Naive B cell (primary cell): ENCODE measurements at places on chromosomes 3 and 15.
A peak's percentile ranks its signal among the peaks of the same experiment; 100 is the strongest.

DNA sequence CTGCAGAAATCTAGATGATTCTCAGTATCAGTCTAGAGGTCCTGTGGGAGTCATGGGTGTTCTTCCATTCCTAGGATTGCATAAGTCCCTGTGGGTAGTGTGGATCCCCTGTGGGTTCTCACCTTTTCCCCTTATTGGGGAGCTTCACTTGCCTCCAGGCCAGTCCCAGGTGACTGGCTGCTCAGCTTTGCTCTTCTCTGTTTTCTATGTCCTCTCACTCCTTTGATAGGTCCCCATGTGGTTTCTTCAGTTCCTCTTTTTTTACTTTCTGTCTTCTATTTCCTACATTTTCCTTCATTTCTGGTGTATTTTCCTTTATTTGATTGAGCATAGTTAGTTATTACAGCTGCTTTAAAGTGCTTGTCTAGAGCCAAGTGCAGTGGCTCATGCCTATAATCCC lies 10.9 kb downstream of the TEX55 start:
- H3K4me1 ChIP-seq: no peaks in the 10 kb centered on the region
- no peak for DNase-seq
- H3K27ac ChIP-seq: no peak overlapping the region
- H3K4me3 ChIP-seq: no peak overlapping the region
- H3K27me3 ChIP-seq: peaks cover 8% of the 10 kb centered on the region

DNA sequence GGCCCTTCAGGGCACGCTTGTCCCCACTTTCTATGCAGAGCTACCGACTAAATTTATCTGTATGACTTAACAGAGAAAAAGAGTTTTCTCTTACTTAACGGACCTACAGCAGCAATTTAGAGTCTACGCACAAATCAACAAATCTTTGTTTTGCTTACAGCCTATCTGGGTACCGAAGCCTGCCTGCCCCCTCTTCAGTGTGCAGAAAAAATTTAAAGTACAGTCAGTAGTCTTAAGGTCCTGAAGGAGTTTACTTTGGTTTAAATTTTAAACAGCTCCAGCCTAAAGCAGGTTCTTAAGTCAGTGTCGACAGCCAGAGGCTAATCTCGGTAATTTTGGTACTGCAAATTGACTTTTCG lies 570 bp downstream of the SACM1L start:
- peak overlapping the region; percentile 98 for H3K4me3 ChIP-seq
- DNase-seq: no peak
- H3K27me3 ChIP-seq: peaks cover 5% of the 10 kb centered on the region
- peak overlapping the region; percentile 98 for H3K27ac ChIP-seq
- H3K4me1 ChIP-seq: peaks cover 49% of the 10 kb centered on the region
- H3K36me3 ChIP-seq: peaks cover 16% of the 10 kb centered on the region

DNA sequence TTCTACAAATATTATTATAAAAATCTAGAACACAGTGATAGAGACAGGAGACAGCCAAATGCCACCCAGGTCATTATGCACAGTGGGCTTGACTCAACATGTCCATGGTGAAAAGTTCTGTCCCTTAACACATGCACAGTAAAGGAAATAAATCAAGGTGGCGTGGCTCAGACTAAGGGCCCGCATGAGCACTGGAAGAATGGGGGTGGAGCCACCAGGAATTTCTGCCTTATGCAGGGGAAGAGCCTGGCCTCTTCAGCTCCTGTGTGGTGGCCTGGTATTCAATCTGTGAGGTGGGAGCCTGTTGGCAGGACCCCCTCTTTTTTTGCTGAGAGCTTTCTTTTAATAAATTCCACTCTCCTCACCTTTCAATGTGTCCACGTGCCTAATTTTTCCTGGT lies 17.2 kb upstream of the SPG21 start:
- no peaks in the 10 kb centered on the region for H3K27me3 ChIP-seq
- H3K4me1 ChIP-seq: peaks cover 5% of the 10 kb centered on the region
- H3K27ac ChIP-seq: no peak overlapping the region

GRCh38 chr15:48500595-48500994 lies 144.9 kb downstream of the FBN1 start:
- DNase-seq: no peak
- no peaks in the 10 kb centered on the region for H3K36me3 ChIP-seq
- no peak overlapping the region for H3K27ac ChIP-seq
- H3K4me3 ChIP-seq: no peak overlapping the region
- H3K27me3 ChIP-seq: no peaks in the 10 kb centered on the region

- peak within 1 kb of the TSS; percentile 98 for H3K4me3 ChIP-seq
- H3K27me3 ChIP-seq: no peaks in the 10 kb centered on the region
- H3K4me1 ChIP-seq: peaks cover 45% of the 10 kb centered on the region
- DNase-seq: peak; percentile 80
- no peaks in the 10 kb centered on the region for H3K36me3 ChIP-seq
Observed at GRCh38 chr3:16884748-16885592, at the start of gene PLCL2. TSS of gene PLCL2 (plus strand) at chr3:16884955. CDS start at chr3:16885040, 85 bp downstream.

- no peaks in the 10 kb centered on the region for H3K27me3 ChIP-seq
- H3K36me3 ChIP-seq: peaks cover 42% of the 10 kb centered on the region
- no peak overlapping the region for H3K27ac ChIP-seq
- H3K4me1 ChIP-seq: peaks cover 2% of the 10 kb centered on the region
- DNase-seq: no peak
Observed at GRCh38 chr15:42729409-42729808, 7.5 kb downstream of the CDAN1 start.

- no peaks in the 10 kb centered on the region for H3K36me3 ChIP-seq
- H3K4me3 ChIP-seq: no peak overlapping the region
- H3K4me1 ChIP-seq: no peaks in the 10 kb centered on the region
- peaks cover 12% of the 10 kb centered on the region for H3K27me3 ChIP-seq
- no peak for DNase-seq
- H3K27ac ChIP-seq: no peak overlapping the region
Observed at GRCh38 chr15:78396976-78397375, 41.0 kb upstream of the IREB2 start.

GRCh38 chr3:27532426-27533260 lies 48.5 kb upstream of the SLC4A7 start:
- H3K4me3 ChIP-seq: no peak overlapping the region
- H3K36me3 ChIP-seq: no peaks in the 10 kb centered on the region
- H3K27ac ChIP-seq: no peak overlapping the region
- peaks cover 11% of the 10 kb centered on the region for H3K4me1 ChIP-seq
